ENCODE measurements at places on chromosomes 2 and 18.

DNA sequence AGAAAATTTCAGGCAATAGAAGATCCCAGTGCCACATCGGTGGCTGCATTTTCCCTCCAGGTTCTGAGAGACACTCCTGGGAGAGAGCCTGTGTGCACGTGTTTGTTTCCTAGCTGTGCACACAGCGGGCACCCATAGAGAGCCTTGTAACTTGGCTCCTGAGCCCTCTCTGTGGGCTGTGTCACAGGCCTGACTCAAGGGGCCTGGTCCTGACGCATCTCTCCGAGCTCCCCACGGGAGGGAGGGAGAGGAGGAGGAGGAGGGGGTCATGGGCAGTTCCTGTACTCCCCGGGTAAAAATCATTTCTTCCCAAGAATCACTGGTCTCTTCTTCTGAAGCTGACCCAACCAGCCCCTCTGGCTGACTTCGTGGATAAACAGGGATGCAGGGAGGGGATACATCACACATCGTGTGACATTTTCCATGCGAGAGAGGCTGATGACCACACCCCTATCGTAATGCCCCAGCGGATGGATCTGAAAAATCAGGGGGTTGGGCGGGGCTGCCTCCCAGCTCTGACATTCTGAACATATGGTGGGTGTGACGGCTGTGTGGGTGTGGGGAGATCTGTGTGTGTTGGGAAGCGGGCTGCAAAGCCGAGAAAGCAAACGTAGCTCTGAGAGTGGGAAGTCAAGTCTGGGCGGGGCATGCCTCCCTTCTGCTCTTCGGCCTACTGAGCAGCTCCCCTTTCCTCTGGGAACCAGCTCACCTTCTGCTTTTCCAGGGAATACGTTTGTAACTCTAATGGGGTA lies 308.3 kb upstream of the HS6ST1 start:
- DNase-seq: no peak

DNA sequence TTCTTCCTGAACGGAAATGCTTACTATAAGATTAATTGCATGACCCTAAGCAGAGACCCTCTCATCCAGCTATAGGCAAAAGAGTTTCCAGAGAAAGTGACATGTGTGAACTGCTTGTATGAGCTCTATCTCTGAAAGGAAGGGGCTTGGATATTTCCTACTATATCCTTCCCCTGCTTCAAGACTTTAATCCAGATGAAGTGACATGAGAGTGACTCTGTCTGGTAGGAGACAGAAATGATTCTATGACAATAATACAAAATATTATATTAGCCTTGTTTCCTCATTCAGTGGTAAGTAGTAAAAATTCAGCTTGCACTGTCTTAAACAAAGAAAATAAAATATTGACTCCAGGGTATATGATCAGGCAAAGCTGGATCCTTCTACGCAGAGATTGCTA lies 37.5 kb downstream of the NABP1 start:
- no peak for DNase-seq

DNA sequence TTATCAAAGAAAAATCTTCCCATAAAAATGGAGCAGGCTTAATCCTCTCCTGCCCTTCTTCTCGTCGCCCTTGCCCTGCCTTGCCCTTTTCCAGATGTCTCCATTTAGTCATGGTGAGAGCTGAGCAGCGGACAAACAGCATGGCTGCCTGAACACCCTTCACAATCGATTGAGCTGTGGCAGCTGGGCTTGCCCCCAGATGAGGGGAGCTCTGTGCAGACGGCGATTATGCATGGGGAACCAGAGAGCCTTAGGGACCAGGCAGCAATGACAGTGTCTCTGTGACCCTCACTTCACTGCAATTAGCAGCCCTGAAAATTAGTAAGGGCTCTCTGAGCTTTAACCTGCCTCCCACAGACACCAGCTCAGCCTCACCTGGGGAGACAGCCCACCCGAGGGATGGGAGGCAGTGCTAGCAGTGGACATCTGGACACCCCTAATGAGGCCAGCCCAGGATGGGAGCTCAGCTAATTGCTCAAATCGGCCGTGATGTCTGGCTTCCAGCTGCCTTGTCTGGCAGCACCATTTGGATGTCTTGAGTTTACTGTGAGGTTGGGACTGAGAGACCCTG lies 365.7 kb downstream of the TNS1 start:
- no peak for DNase-seq

DNA sequence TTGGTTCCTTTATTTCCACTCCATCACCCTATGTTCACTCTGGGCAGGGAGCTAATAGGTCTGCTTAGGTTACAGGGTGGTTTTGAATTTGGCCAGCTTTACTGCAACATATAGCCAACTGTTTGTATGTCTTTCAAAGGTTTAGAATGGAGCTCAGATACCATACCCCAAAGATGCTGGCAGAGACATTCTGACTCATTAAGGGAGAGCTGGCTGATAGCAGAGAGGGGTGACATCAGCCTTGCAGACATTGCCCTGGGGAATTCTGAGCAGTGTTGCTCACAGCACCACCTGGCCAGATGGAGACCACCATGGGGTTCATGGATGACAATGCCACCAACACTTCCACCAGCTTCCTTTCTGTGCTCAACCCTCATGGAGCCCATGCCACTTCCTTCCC lies 2.1 kb downstream of the PROKR1 start:
- no peak for DNase-seq

DNA sequence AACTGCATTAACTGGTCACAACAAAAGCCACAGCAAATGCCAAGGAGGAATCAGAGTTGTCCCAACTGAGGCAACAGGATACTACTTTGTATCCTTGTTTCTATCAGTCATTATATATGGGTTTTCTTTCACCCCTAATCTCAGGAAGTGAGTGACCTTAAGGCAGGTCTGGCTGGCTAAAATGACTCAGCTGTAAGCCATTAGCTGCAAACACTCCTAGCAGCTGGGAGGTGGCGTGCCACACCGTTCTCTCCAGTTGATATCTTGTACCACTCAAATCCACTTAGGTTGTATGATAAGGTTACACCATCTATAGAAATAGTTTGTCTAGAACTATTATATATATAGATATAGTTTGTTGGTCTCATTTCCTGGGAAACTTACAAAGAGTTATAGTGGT lies 171.1 kb upstream of the MC4R start:
- no peak for DNase-seq

GRCh38 chr2:40341198-40341597 lies 110.7 kb downstream of the SLC8A1 start:
- no peak for DNase-seq

GRCh38 chr2:9703701-9704221 lies 73.0 kb upstream of the YWHAQ start:
- DNase-seq: peak; percentile 25

GRCh38 chr2:12750166-12750905 lies 33.6 kb downstream of the TRIB2 start:
- DNase-seq: no peak

- DNase-seq: no peak
Observed at GRCh38 chr2:43305517-43305916, 79.1 kb upstream of the ZFP36L2 start.

- peak; percentile 56 for DNase-seq
Observed at GRCh38 chr2:16773080-16773713, 107.6 kb upstream of the CYRIA start.

DNA sequence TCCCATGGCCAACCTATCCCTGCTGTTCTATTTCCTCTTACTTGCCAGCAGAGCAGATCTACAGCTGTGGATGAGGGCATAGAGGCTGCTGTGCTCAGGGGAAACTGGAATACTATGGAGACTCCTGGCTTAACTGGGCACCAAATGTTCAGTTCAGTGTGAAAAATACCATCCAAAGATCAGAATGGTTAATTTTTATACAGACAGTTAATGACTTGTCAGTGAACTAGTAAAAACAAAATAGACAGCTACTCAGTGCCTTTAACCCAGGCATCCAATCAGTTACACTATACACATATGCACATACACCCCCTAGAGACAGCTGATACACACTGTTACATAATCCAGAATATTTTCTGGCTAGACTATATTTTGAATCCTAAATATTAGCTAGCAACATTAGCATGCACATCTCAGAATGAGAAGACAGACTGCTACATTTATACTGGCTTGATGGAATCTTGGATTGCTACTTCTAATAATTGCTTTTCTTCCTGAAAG lies 59.1 kb upstream of the WIPF1 start:
- no peak for DNase-seq

DNA sequence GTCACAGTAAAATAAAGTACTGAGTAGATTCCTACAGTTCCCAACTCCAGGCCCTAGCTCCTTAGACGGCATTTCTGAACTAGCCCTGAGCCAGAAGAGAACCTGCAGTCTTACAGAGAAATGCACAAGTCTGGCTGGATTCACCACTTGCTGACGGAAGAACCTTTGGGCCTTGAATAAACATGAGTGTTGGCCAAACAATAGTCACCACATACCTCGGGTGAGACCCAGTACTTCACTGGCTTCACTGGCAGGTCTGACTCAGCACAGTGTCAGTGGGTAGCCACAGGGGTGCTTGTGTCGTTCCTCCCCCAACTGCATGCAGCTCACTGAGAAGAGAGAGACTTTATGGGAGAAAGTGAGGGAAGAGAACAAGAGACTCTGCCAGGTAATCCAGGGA lies 88.9 kb downstream of the TMEM185B start:
- no peak for DNase-seq

DNA sequence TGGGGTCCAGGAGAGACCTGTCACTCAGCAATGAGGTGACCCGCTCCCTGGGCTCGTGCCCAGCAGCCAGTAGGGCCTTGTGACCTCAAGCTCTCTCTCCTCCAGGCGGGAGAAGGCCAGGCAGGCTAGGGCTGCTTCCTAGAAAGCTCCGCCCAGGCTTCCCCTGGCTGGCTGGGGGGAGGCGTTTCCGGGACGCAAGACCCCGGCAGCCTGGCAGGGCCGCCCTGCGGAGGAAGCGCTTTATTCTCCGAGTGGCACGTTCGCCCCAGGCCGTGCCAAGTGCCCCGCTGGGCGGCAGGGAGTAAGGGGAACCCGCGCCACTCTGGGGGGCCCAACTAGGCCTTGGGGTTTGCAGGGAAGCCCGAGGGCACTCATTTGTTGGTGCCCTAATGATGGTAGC lies 21.2 kb upstream of the EPAS1 start:
- peak; percentile 62 for DNase-seq

GRCh38 chr18:10936176-10937053 lies 213.0 kb downstream of the PIEZO2 start:
- DNase-seq: no peak

DNA sequence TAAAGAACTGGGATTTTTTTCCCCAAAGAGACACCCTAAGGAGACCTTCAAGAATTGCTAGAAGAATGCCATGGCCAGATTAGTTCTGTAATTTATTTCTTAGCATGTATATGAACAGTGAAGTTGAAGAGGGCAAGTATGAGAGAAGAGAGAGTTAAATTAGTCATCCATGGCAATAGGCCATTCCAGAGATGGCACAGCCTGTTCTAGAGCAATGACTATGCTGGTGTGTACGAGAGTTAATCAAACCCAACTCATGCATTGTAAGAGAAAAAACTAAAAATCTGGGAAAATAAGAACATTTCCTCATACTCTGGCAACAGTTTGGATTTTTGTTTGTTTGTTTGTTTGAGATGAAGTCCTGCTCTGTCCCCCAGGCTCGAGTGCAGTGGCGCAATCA lies 112.1 kb upstream of the PIK3C3 start:
- no peak for DNase-seq

GRCh38 chr2:166901336-166901735 lies 13.1 kb downstream of the XIRP2 start:
- no peak for DNase-seq

GRCh38 chr2:39734445-39734844 lies 44.6 kb downstream of the THUMPD2 start:
- no peak for DNase-seq

DNA sequence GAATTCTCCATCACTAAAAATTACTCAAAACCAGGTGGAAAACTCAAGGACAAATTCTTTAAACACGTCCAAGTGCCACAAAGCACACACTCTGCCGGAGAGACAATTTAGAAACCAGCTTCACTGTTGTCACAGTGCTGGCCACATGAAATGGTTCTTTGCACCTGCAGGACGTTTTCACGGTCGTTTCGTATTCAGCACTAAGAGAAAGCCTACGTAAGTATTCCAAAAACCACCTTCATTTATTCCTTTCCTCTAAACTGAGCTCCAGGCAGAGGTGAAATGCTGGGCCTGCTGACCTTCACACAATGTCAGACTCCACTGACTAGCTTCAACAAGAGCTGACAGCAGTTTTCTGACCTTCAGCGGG lies 680 bp downstream of the ATP5F1A start:
- DNase-seq: no peak

DNA sequence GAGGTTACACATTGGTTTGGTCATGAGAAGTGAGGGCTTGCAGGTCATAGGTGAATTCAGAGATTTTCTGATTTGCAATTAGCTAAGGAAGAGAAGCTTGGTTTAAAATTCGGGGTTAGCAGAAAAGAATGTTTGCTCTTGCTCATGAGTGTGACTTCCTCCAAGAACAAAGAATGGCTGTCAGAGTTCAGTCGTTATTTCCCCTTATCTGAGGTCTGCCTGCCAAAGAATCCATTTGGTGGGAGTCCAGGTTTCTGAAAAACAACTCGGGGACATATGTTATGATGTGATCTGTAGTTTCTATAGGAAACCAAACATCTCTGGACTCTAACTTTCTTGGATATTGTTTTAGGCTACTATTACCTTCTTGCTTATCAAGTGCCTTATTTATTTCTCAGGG lies 3.2 kb upstream of the UGT1A6 start:
- peak; percentile 64 for DNase-seq

DNA sequence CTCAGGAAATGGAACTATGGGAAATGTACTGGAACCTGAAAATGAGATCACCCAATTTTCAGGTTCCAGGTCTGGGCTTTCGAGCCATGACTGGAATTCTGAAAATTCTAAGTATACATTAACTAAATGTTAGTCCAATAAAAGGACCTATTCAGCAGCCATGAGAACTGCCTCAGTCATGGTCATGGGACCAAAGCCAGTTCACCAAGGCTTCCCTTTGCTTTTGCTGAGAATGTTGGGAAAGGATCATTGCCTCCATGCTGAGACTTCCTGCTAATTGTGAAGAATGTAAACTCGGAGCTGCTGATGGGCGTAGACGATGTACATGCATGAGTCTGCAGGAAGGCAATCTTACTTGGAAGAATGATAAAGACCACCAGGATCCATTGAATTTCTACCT lies 624.4 kb upstream of the SOX11 start:
- DNase-seq: no peak

- no peak for DNase-seq
Observed at GRCh38 chr2:108620656-108621055, 86.4 kb downstream of the LIMS1 start.

GRCh38 chr2:26523750-26524149 lies 45.8 kb upstream of the OTOF start:
- DNase-seq: no peak

DNA sequence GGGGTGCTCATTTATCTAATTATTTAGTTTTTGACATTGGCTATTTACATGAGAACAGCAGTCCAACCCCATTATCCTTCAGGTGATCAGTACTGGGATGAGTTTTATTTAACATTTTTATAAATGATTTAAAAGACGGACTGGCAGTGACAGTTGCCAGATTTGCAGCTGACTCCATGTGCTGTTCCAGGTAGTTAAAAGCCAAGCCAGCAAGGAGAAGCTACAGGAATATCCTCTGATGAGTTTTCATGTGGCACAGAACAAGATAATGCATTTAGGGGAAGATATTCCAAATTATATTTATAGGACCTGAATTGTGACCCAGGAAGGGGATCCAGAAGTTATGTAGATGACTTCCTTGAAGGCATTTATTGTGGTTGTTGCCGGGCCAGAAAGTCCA lies 210.0 kb downstream of the MCFD2 start:
- no peak for DNase-seq

GRCh38 chr2:202084265-202084664 lies 11.2 kb downstream of the KIAA2012 start:
- no peak for DNase-seq

- no peak for DNase-seq
Observed at GRCh38 chr2:241410739-241411176, 54.7 kb downstream of the FARP2 start.
